ENCODE measurements at places on chromosomes 1 and 21.
A peak's percentile ranks its signal among the peaks of the same experiment; 100 is the strongest.

DNA sequence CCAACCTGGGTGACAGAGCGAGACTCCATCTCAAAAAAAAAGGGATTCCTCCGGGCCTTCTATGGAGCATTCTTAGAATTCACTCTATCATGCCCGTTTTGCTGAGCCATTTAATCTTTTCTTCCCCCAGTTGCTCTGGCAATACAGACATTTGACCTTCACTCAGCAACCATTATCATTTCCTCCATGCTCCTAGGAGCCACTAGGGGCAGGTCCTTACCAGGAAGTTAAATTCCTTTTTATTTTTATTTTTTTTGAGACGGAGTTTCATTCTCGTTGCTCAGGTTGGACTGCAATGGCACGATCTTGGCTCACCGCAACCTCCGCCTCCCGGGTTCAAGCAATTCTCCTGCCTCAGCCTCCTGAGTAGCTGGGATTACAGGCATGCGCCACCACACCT is 9.7 kb upstream of the CGN start:
- H3K4me1 ChIP-seq = peaks cover 12% of the 10 kb centered on the region
- H3K27me3 ChIP-seq = peaks cover 10% of the 10 kb centered on the region
- H3K4me3 ChIP-seq = no peak overlapping the region
- no peaks in the 10 kb centered on the region for H3K36me3 ChIP-seq
- H3K27ac ChIP-seq = no peak overlapping the region

DNA sequence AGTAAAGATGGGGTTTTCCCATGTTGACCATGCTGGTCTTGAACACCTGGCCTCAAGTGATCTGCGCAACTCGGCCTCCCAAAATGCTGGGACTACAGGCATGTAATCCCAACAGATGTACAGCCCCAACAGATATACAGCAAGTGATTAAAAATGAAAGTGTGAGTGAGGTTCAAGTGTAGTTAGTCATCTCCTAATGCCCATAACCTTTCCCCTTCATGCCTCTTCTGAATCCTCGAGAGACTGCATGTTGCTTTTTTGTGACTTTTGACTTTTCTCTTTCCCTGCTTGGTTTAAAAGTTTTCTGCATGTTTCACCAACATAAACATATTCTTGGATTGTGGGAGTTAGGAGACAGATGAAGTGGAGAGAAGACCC is 31.2 kb downstream of the KCNK2 start:
- H3K27ac ChIP-seq = no peak overlapping the region
- no peaks in the 10 kb centered on the region for H3K36me3 ChIP-seq
- no peaks in the 10 kb centered on the region for H3K4me1 ChIP-seq
- no peaks in the 10 kb centered on the region for H3K27me3 ChIP-seq
- H3K4me3 ChIP-seq = no peak overlapping the region

DNA sequence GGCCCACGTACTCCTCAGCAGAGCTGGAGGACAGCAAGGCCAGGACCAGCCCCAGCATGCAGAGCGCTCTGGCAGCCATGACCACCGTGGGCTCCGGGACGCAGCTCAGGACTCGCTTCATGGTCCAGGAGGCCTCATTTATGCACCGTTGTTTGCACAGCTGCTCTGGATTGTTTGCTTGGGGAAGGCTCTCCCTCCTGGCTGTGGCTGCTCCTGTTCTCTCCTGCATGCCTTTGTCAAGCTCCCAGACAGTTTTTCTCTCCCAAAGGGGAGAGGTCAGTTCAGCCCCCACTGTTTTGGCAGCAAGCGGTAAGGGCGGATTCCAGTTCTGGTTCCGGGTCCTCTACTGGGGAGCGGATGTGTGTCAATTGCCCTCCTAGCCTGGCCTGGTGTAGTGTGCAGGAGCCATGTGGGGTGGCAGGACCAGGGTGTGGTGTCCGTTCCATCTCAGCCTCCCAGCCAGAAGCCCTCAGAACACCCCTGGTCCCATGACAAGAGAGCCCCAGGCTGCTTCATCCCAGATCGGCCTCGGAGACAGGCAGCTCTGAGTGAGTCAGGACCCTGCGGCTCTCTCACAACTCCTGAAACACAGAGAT is at the start of gene TFF3:
TFF3 (minus strand) TSS at position 114 of the 596 bp plus-strand sequence; CDS start at position 79, 35 bp downstream.
- H3K4me3 ChIP-seq = no peak within 1 kb of the TSS
- no peaks in the 10 kb centered on the region for H3K27me3 ChIP-seq
- no peak for DNase-seq
- H3K4me1 ChIP-seq = peaks cover 5% of the 10 kb centered on the region

GRCh38 chr1:209873067-209873799 is 45.5 kb downstream of the UTP25 start:
- no peaks in the 10 kb centered on the region for H3K4me1 ChIP-seq
- DNase-seq = no peak
- H3K27ac ChIP-seq = no peak overlapping the region
- H3K36me3 ChIP-seq = no peaks in the 10 kb centered on the region
- H3K4me3 ChIP-seq = no peak overlapping the region

DNA sequence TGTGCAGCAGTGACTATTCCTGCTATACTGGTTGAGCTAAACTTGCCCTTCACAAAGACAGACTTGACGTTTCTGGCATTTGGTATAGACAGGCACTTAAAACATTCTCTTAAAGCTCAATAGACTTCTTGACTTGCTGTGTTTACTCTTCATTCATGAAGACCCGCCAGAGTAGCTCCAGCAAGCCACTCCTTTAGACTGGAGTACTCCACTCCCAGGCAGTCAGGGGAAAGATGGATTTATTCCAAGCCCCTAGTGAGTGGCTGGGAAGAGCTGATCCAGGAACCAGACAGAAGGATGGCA is 70.7 kb downstream of the EVA1C start:
- no peak overlapping the region for H3K4me3 ChIP-seq
- peaks cover 10% of the 10 kb centered on the region for H3K4me1 ChIP-seq
- H3K36me3 ChIP-seq = peaks cover 4% of the 10 kb centered on the region
- no peaks in the 10 kb centered on the region for H3K27me3 ChIP-seq
- no peak overlapping the region for H3K27ac ChIP-seq

DNA sequence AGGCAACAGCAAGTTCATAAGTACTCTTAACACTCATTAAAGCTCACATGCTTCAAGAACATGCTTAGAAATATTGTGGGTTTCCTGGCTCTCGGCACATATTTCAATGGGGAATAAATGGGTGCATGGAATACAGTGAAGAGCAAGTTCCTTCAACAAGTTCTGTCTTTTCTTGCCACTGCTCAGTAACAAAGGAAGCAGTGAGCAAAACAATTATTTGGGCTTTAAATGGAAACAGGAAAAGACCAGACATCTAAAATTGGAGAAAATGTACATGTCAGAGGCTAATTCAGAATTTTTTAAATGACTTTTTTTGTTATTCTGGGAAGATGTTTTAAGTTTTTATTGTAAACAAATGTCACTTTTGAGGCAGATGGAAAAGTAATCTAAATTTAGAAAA is 478.7 kb downstream of the SETD4 start:
- H3K36me3 ChIP-seq = no peaks in the 10 kb centered on the region
- peaks cover 6% of the 10 kb centered on the region for H3K27me3 ChIP-seq
- H3K27ac ChIP-seq = no peak overlapping the region
- H3K4me1 ChIP-seq = no peaks in the 10 kb centered on the region
- no peak overlapping the region for H3K4me3 ChIP-seq

- H3K36me3 ChIP-seq = no peaks in the 10 kb centered on the region
- no peak overlapping the region for H3K27ac ChIP-seq
- H3K4me1 ChIP-seq = no peaks in the 10 kb centered on the region
- H3K4me3 ChIP-seq = no peak overlapping the region
- no peak for DNase-seq
- H3K27me3 ChIP-seq = peaks cover 2% of the 10 kb centered on the region
Observed at GRCh38 chr1:181969902-181970301, 91.6 kb downstream of the ZNF648 start.

- peaks cover 10% of the 10 kb centered on the region for H3K4me1 ChIP-seq
- peaks cover 2% of the 10 kb centered on the region for H3K36me3 ChIP-seq
- no peak overlapping the region for H3K27ac ChIP-seq
- H3K27me3 ChIP-seq = peaks cover 5% of the 10 kb centered on the region
- no peak overlapping the region for H3K4me3 ChIP-seq
Observed at GRCh38 chr1:84847253-84848250, 45.5 kb downstream of the LPAR3 start.

GRCh38 chr1:207579436-207579799 is 65.5 kb upstream of the CR1L start:
- peak; percentile 67 for DNase-seq
- no peaks in the 10 kb centered on the region for H3K36me3 ChIP-seq
- H3K4me1 ChIP-seq = peaks cover 6% of the 10 kb centered on the region
- no peak overlapping the region for H3K27ac ChIP-seq
- no peak overlapping the region for H3K4me3 ChIP-seq
- peaks cover 25% of the 10 kb centered on the region for H3K27me3 ChIP-seq

DNA sequence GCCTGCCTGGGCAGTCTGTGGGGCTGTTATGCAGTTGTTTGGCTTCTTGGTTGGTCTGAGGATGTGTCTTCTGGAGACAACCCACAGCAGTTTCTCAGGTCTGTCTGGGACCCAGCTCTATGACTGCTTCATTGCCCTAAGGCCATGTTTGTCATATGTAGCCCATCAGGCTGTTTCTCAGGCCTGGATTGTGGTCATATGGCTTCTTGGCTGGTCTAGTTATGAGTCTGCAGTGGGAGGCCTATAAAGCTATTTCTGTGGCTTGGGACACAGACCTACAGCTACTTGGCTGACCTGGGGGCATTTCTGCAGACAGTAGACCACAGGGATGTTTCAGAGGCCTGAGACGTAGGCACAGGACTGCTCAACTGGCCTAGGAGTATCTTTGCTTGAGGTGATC is 41.5 kb downstream of the CHIA start:
- H3K27ac ChIP-seq = no peak overlapping the region
- peaks cover 14% of the 10 kb centered on the region for H3K36me3 ChIP-seq
- peaks cover 2% of the 10 kb centered on the region for H3K27me3 ChIP-seq
- DNase-seq = no peak

GRCh38 chr1:61141288-61142042 is 59.1 kb downstream of the NFIA start:
- H3K27ac ChIP-seq = no peak overlapping the region
- H3K27me3 ChIP-seq = peaks cover 5% of the 10 kb centered on the region
- H3K4me3 ChIP-seq = no peak overlapping the region
- peaks cover 3% of the 10 kb centered on the region for H3K4me1 ChIP-seq

DNA sequence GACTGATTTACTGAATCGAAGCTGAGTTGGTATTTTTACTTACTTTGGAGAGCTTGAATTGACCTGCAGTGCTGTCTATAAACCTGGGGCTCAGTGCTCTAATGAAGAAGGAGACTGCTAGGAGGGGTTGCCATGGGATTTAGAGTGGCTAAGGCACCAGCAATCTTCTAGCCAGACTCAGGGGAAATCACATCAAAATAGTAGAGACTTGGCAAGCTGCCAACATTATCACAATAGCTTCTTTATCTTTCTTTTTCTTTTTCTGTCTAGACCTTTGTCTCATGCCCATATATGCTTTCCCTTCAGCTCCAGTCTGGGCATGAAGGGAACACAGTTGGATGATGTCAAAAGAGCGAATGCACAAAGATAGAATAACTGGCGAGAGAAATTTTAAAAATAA is 301.1 kb upstream of the DPYD start:
- no peak overlapping the region for H3K4me3 ChIP-seq
- H3K27me3 ChIP-seq = peaks cover 3% of the 10 kb centered on the region
- H3K4me1 ChIP-seq = no peaks in the 10 kb centered on the region
- no peak for DNase-seq
- no peaks in the 10 kb centered on the region for H3K36me3 ChIP-seq

DNA sequence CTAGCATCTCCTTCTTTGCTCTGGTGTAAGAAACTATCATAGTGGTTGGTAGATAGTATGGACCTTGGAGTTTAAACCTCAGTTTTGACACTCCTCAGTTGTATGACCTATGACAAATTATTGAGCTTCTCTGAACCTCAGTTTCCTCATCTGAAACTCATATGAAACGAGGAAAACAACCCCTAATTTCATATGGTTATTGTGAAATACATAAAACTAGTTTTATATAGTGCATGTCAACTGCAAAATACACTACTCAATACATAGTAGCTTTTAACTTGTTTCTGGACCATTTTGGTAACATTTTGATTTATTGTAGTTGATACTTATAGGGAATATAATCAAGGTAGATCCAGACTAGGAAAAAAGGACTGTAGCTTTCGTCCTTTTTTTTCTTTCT is 32.9 kb downstream of the CLIC4 start:
- H3K27me3 ChIP-seq = peaks cover 8% of the 10 kb centered on the region
- no peak overlapping the region for H3K27ac ChIP-seq
- H3K4me1 ChIP-seq = no peaks in the 10 kb centered on the region
- H3K36me3 ChIP-seq = no peaks in the 10 kb centered on the region
- H3K4me3 ChIP-seq = no peak overlapping the region
- DNase-seq = no peak

- H3K27ac ChIP-seq = no peak overlapping the region
- H3K4me3 ChIP-seq = no peak overlapping the region
- no peaks in the 10 kb centered on the region for H3K36me3 ChIP-seq
- no peaks in the 10 kb centered on the region for H3K4me1 ChIP-seq
- no peak for DNase-seq
Observed at GRCh38 chr21:31803039-31804007, 69.5 kb upstream of the HUNK start.
